ENCODE measurements at places on chromosomes 1 and 21.

GRCh38 chr1:5915587-5916571 lies 76.3 kb downstream of the NPHP4 start:
- peak; percentile 43 for DNase-seq

DNA sequence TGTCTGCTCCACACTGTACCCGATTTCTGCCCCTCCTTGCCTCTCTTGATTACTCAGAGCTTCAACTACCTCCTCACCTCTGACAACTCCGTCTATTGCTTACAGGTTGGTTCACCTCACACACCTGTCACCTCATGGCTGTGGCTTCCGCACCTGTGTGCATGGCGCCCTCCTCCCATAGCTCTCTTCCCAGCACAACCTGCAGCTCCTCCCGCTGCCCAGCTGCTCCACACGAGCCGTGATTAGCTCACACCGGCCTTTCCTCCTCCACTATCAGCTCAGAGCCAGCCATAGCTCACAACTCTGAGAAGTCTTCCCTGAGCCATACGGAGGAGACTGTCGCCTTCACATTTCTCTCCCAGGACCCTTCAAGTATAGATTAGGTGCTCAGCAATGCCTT lies 67.5 kb downstream of the GNG4 start:
- DNase-seq, result no peak

DNA sequence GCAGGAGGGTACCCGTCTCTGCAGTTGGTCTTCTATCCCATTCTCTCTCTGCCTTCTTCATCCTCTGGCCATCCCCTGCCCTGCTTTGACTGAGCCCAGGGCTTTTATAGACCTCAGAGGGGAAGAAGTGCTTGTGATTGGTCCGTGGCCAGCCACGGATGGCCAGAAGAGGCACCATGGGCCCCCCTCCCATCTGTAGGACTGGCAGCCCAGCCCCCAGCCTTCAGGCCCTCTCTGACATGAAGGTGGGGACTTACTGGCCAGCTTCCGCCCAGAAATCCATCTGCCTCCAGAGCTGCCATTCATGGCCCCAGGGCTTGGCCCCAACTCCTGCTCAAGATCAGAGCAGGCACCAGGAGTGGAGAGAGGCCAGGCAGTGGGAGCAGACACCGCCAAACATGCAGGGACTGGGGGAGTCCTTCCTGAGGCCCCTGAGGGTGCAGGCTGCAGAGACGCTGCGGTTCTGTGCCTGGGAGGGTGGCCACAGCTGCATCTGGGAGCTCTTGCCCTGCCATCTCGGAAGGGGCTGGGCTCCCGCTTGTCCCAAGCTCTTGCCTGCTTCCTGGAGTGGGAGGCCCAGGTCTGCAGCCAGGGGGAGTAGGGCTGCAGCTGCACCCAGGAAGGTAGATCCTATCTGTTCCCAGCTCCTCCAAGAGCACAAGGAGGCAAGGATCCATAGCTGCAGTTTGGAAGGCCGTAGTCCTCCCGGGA lies 698.6 kb upstream of the B3GALT2 start:
- peak; percentile 66 for DNase-seq

GRCh38 chr1:63320022-63320721 lies 2.2 kb upstream of the FOXD3 start:
- DNase-seq, result no peak

GRCh38 chr21:45032977-45033710 lies 41.2 kb upstream of the ADARB1 start:
- DNase-seq, result peak; percentile 87

GRCh38 chr1:230322967-230323547 lies 103.1 kb downstream of the PGBD5 start:
- DNase-seq, result no peak

DNA sequence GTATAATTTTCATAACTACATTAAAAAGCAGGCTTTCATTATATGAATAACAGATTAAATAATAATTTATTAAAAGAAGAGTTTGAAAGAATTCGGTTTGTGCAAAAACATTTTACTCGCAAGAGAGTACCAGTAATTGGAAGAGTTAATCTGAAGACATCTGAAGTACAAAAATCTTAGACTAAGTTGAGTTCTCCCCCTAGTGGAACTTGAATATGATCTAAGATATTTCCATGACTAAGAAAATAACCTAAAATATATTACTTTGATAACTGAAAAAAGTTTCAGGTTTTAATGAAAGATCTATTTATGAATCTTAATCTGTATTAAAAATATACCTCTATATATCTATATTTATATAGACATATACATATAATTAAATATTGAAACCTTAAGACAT lies 112.5 kb upstream of the GFI1 start:
- DNase-seq, result no peak

DNA sequence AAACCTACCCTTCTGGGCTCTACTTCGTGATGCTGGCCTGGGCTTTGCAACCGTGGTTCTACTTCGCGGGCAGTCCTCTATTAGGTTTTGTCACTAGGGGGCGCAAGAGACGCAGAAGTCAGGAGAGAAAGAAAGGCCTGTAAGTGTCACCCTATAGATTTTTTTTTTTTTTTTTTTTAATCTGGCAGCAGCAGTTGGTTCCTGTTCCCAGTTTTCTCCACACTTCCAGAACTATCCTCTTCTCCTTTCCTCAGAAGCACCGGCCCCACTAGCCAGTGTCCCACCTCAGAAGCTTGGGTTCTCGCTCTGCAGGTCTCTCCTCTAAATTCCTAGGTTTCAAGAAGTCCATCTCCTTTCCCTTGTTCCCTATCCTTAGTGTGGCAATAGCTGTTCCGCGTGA lies 9.1 kb upstream of the LCE2D start:
- no peak for DNase-seq

GRCh38 chr1:150808121-150808520 lies at the start of gene CTSK:
TSS of gene CTSK (minus strand) at chr1:150808260. CDS start at chr1:150806805, 1,455 bp downstream.
- DNase-seq, result no peak

DNA sequence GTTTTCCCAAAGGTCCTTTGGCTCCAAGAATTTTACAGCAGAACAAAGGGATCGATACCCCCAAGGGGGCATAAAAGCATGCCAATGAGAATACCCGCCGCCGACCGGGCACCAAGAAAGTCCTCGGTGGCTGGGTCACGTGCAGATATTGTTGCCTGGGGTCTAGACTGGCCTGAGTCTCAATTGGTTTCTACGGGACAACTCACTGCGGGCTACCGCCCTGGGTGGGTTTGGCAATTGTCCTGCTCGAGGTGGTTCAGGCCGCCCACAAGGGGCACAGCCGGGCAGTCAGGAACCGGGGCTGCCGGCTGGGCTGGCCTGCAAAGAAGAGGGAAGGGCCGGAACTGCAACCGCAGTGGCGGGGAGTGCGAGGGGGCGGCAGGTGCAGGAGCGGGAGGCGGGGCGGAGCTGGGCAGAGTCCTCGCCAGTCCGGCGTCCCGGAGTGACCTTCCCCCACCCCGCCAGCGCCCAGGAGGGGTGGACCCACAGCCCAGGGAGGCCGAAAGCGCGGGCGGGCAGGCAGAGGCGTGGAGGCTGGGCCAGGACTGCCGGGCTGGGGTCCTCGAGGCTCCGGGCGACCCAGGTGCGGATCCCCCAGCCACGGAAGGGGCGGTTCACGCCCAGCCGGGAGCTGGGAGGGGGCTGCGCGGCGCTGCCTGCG lies 926 bp upstream of the ATP1B1 start:
- DNase-seq, result peak; percentile 85

DNA sequence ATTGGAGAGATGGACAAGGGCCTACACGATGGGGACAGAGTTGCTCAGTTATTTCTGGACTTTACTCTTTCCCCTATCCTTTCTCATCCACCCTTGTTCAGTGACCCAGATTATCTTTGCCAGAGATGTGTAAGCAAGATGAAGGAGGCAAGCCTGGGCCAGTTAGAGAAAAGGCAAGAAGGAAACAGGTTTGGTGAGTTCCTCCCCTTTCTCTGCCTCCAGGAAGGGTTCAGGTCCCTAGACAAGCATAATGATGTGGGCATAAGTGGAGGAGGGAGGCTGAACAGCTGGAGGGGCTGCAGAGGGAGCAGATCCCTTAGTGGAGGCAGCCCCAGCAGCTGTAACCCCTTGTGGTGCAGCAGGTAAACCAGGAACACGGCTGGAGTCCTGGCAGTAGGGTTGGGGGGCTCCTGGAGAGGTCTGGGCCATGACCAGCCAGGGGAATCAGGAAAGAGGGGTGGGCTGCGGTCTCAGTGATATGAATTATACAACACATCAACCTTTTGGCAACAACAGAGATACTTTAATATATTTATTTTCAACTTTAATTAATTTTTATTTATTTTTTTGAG lies 9.2 kb upstream of the CDC42 start:
- no peak for DNase-seq

GRCh38 chr1:82625537-82625936 lies 824.8 kb downstream of the ADGRL2 start:
- no peak for DNase-seq

- DNase-seq, result no peak
Observed at GRCh38 chr1:230356190-230356589, 69.9 kb downstream of the PGBD5 start.

GRCh38 chr1:72369069-72369757 lies 86.9 kb upstream of the NEGR1 start:
- DNase-seq, result no peak

- no peak for DNase-seq
Observed at GRCh38 chr1:2435091-2435490, 22.7 kb upstream of the PEX10 start.

DNA sequence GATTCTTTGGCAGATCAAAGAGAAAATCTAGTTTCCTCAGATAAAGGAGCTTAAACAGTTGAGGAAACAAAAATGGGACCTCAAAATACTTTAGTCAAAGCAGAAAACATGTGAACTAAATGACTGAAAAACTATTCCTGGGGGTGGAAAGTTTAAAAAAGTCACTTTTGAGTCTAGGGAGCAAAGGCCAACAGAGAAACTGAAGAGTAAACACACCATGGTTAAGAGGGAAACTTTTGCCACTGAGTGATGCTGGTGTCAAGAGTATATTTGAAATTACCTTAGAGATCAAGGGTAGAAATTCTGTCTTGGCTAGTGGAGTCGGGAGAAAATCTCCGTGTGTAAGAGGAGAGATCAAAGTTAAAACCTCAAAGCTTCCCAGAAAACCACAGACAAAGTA lies 501.2 kb upstream of the ADGRL4 start:
- no peak for DNase-seq

- DNase-seq, result no peak
Observed at GRCh38 chr1:192539297-192540092, 36.1 kb upstream of the RGS1 start.

GRCh38 chr1:113663165-113663951 lies 95.9 kb downstream of the PHTF1 start:
- DNase-seq, result no peak

- no peak for DNase-seq
Observed at GRCh38 chr21:36684957-36685714, 13.8 kb upstream of the SIM2 start.

GRCh38 chr1:184775885-184776284 lies 21.2 kb upstream of the EDEM3 start:
- DNase-seq, result no peak

- DNase-seq, result no peak
Observed at GRCh38 chr1:66380452-66381212, 153.3 kb upstream of the SGIP1 start.

DNA sequence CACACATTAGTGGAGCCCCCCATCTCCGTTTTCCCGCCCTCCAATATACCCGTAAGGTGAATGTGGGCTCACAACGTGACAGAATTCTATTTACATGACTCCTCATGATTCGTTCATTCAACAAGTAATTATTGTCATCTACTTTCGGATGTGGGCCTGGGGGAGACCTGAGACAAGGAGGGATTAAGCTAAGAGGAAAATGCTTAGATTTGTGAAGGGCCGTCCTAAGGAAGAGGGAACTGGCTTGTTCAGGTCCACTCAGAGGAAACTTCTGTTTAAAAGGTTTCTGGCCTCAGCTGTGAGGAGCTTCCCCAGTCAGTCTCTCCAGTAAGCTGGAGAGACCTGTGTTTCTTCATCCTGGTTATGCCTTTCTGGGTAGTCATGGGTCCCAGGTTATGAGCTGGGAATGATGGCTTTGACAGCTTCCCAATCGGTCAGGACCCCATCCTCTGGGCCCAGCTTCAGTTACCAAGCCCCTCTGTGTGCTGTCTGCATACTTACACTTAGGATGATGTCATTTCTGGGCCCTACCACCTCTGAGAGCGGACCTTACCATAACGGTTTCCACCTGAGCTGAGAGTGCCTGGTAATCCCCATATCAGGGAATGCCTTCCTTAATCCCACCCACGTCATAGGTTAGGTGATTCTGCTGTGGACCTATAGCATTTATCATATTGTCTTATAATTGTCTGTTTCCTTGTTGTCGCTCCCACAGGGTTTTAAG lies 687 bp upstream of the ERI3 start:
- DNase-seq, result no peak

- DNase-seq, result no peak
Observed at GRCh38 chr1:55957276-55957675, 622.1 kb downstream of the PLPP3 start.

- no peak for DNase-seq
Observed at GRCh38 chr1:233140974-233141373, 154.6 kb downstream of the PCNX2 start.

GRCh38 chr1:24991697-24992096 lies 61.6 kb upstream of the RUNX3 start:
- DNase-seq, result peak; percentile 29

- no peak for DNase-seq
Observed at GRCh38 chr1:20476265-20477038, 9.6 kb downstream of the CAMK2N1 start.

- DNase-seq, result peak; percentile 94
Observed at GRCh38 chr1:47436304-47436978, 1.4 kb upstream of the FOXD2 start.

GRCh38 chr1:84247425-84248220 lies 53.9 kb upstream of the SAMD13 start:
- DNase-seq, result no peak

DNA sequence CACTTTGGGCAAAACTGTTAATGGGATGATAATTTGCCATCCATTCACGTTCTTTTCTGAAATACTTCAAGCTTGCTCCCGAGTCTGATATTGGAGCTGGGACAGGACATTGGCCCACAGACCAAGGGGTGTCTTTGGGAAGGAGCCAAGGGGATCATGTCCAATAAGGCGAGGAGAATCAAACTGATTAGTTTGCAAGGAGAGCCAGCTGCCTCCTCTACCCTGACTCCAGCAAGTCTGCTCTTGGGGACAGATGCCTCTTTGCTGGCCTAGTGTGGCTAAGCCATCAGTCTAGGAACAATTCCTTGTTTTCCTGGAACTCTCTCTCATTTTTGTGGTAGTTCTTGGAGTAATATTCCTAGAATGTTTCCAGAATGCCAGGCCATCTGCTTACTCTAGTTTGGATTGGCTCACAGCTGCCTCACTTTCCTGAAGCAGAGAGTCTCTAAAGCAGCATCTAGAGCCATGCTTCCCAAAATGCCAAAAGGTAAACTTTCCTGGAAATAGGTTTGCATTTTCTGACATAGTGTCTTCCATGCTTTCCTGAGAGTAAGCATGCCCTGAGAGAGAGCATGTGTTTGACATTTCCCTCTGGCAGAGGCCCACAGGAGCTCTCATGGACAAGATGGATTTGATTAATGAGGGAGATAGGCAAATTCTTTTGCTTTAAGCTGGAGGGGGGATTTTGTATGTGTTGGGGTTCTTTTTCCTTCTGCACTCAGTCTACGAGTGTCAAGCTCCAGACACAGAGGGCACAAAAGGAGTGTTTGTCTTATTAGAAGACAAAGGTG lies 145.6 kb downstream of the GDAP2 start:
- no peak for DNase-seq

All from posterior vena cava (tissue), 2 donors.